HFFc6 (cell line): ENCODE measurements at places on chromosomes 3 and 15. TPM values are rescaled to one million over a fixed set of nuclear protein-coding genes. Genes with fewer than 3 reads are reported as not detected.
A peak's percentile ranks its signal among the peaks of the same experiment; 100 is the strongest.

DNA sequence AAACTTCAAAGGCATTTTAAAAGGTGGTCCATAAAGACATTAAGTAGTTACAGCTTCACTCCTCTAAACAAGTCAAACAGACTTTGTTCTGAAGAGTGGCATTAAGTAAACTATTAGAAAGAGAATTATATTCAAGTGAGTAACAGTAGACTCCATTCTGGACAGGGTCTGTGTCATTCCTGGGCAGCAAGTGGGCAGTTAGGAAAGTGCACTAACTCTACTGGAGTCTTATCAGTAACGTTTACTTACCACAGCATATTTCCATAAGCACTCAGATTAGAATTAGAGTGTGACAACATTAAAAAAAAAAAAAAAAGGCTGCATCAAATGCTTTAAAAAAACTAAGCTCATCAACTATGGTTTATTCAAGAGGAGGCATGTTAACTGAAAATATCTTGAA lies 10.6 kb downstream of the UBR1 start:
- peak overlapping the region; percentile 71 for H3K27ac ChIP-seq
- no peaks in the 10 kb centered on the region for H3K27me3 ChIP-seq
- peaks cover 23% of the 10 kb centered on the region for H3K36me3 ChIP-seq
- peak; percentile 25 for DNase-seq

- H3K27ac ChIP-seq, result peak overlapping the region; percentile 52
- peak overlapping the region; percentile 37 for H3K4me3 ChIP-seq
- no peak for DNase-seq
- H3K4me1 ChIP-seq, result peaks cover 52% of the 10 kb centered on the region
- H3K36me3 ChIP-seq, result no peaks in the 10 kb centered on the region
These were observed 124.3 kb upstream of the SPRED1 start for GRCh38 chr15:38128341-38128781.

DUOX1 gene
- 0.09 to 0.10 TPM in 2 of 3 replicates, not detected in the other for total RNA-seq

- peaks cover 18% of the 10 kb centered on the region for H3K4me1 ChIP-seq
- DNase-seq, result peak; percentile 34
- H3K27me3 ChIP-seq, result peaks cover 4% of the 10 kb centered on the region; the same call in 1 of the 2 replicates
- no peak overlapping the region for H3K4me3 ChIP-seq
These were observed 9.2 kb upstream of the RFC4 start for GRCh38 chr3:186815435-186815834.

UPK1B gene
- total RNA-seq, result 0.20 TPM in 1 of 3 replicates, not detected in the others

DNA sequence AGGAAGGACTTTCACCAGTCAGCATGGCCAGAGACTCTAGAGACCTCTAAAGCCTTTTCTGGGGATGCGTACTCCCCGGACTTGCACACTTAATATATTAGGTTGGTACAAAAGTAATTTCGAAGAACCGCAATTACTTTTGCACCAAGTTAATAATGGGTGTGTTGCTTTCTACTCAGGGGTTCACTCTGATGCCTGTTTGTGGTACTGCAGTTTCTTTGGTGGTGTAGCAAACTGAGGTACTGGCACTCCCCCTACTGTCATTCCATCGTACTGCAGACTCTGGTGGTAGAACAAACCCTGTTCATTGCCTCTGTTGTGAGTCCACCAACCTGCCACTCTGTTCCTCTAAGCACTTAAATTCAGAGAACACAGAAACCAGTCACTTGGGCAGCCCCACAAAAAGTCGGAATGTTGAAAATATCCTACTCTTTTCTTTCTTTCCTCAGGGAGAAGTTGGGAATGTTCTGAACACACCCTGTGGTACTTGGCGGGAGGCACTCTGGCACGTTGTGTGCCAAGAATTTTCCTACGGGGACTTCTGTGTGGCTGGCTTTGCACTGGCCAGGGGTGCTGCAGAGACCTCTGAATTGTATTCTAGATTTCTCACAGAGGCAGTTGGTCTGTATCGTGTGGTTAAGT lies 46.3 kb downstream of the GABRG3 start:
- DNase-seq, result peak; percentile 59
- no peaks in the 10 kb centered on the region for H3K4me1 ChIP-seq
- no peaks in the 10 kb centered on the region for H3K27me3 ChIP-seq
- H3K27ac ChIP-seq, result no peak overlapping the region
- H3K4me3 ChIP-seq, result no peak overlapping the region

DNA sequence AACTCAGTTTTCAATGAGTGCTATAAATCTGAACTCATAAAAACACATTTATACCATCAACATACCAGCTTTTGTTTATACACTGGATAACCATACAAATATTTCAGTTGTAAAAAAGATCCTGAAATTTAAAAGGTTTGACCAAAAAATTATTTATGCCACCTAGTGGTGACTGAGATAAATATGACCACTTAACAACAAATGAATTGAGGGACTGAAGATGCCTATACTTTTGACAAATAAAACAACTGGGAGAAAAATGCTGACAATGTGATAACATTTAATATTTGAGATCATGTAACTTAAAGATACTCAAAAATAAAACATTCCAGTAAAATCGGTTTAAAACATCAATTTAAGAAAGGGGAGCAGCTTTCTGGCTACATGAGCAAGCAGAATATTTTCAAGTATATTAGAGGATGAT lies 30.4 kb downstream of the ATG3 start:
- peak; percentile 31 for DNase-seq
- H3K36me3 ChIP-seq, result peaks cover 9% of the 10 kb centered on the region
- no peaks in the 10 kb centered on the region for H3K4me1 ChIP-seq
- no peak overlapping the region for H3K4me3 ChIP-seq
- H3K27ac ChIP-seq, result no peak overlapping the region

TRIM42 gene
- total RNA-seq, result not detected in 3 replicates

DNA sequence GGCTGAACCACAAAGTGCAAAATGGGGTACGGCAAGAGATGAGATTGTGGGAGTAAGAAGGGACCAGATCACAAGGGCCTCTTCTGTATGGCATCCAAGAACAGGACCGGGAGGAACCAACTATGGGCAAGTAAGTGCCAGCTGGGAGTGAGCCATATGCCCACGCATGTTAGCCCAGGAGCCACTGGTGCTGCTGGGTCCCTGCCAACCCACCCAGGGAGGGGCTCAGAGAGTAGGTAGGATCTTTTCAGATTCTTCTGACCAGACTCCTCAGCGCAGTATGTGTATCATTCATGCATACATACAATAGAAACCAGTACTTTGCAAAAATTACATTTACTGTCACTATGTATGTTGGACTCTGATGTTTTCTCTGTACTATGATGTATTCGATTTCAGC lies 54.0 kb downstream of the RAB11A start:
- H3K27me3 ChIP-seq, result peaks cover 2% of the 10 kb centered on the region
- no peaks in the 10 kb centered on the region for H3K36me3 ChIP-seq
- H3K27ac ChIP-seq, result no peak overlapping the region
- no peaks in the 10 kb centered on the region for H3K4me1 ChIP-seq

DNA sequence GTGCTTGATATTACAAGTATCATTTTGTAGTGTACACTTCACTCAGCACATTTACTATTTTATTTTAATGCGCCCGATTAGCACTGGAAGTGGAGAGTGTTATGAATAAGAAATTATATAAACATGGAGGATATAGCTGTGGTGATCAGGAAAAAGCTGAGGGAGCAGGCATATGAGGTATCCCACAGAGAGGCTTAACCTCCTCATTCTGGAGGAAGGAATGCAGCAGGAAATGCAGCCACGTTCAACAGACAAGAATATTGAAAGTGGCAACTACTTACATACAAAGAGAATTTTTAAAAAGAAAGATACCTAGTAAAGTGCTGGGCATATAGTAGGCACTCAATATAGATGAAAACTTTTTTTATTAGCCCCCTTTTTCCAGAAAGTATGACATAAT lies 166.0 kb upstream of the SATB1 start:
- no peak for DNase-seq
- H3K27me3 ChIP-seq, result no peaks in the 10 kb centered on the region
- no peaks in the 10 kb centered on the region for H3K4me1 ChIP-seq
- no peak overlapping the region for H3K27ac ChIP-seq
- no peak overlapping the region for H3K4me3 ChIP-seq
- H3K36me3 ChIP-seq, result no peaks in the 10 kb centered on the region

- peaks cover 3% of the 10 kb centered on the region for H3K36me3 ChIP-seq
- no peak for DNase-seq
- H3K4me1 ChIP-seq, result no peaks in the 10 kb centered on the region
These were observed 199.5 kb downstream of the GOLGA6L6 start for GRCh38 chr15:20341901-20342600.

DNA sequence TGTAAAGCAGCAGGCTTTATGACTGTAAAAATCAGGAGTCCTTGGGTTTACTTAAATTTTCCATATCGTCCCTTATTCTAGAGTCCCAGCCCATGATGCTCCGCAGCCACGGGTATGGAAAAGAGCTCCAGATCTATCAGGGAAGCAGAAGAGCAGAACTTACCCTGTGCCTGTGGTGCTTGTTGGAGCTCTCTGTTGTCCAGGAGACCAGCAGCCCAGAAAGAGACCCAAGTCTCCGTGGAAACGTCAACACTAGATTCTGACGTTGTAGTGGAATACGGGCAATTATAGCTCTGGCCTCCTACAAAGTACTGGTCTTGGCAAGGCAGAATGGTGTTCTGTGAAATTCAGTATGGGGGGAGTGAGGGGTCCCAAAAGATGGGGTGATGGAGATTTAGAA lies 2.0 kb downstream of the GMNC start:
- H3K4me1 ChIP-seq, result peaks cover 13% of the 10 kb centered on the region; the same call in 1 of the 2 replicates
- no peak overlapping the region for H3K4me3 ChIP-seq
- peaks cover 4% of the 10 kb centered on the region; the same call in 1 of the 2 replicates for H3K27me3 ChIP-seq
- no peaks in the 10 kb centered on the region for H3K36me3 ChIP-seq
- no peak for DNase-seq
- no peak overlapping the region for H3K27ac ChIP-seq

ITIH1 gene
- total RNA-seq, result not detected in 3 replicates

GRCh38 chr15:29308299-29308698 lies 38.7 kb upstream of the NSMCE3 start:
- no peak overlapping the region for H3K27ac ChIP-seq
- peaks cover 13% of the 10 kb centered on the region for H3K27me3 ChIP-seq
- no peak overlapping the region for H3K4me3 ChIP-seq
- no peak for DNase-seq
- no peaks in the 10 kb centered on the region for H3K36me3 ChIP-seq
- peaks cover 26% of the 10 kb centered on the region for H3K4me1 ChIP-seq

GRCh38 chr3:39021029-39021428 lies 30.7 kb downstream of the SCN11A start:
- H3K36me3 ChIP-seq, result no peaks in the 10 kb centered on the region
- H3K27ac ChIP-seq, result no peak overlapping the region
- H3K4me1 ChIP-seq, result no peaks in the 10 kb centered on the region
- no peak overlapping the region for H3K4me3 ChIP-seq
- peaks cover 22% of the 10 kb centered on the region for H3K27me3 ChIP-seq

GRCh38 chr15:34610354-34610753 lies 26.9 kb upstream of the GOLGA8B start:
- H3K36me3 ChIP-seq, result no peaks in the 10 kb centered on the region
- H3K27me3 ChIP-seq, result peaks cover 19% of the 10 kb centered on the region
- peak; percentile 9 for DNase-seq
- no peak overlapping the region for H3K27ac ChIP-seq
- H3K4me1 ChIP-seq, result no peaks in the 10 kb centered on the region; the same call in 1 of the 2 replicates
- H3K4me3 ChIP-seq, result no peak overlapping the region

DNA sequence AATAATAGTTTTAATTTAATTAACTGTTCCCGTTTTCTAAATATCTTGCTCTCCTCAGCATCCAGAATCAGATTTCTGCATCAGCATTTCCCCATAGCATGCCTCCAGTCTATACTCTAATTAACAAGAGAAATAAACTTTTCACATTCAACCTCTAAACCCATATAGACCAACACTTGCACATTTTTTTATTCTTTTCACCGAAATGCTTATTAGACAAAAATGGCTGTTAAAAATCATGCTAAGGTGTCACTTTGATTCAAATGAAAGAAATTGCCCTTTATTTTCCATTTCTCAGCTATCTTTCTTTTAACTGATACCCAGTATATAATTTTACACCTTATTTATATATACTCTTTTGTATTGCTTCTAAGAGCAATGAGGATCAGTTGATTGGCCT lies 1107.1 kb upstream of the EPHA6 start:
- no peaks in the 10 kb centered on the region for H3K27me3 ChIP-seq
- H3K27ac ChIP-seq, result no peak overlapping the region
- H3K4me3 ChIP-seq, result no peak overlapping the region
- no peaks in the 10 kb centered on the region for H3K36me3 ChIP-seq

DNA sequence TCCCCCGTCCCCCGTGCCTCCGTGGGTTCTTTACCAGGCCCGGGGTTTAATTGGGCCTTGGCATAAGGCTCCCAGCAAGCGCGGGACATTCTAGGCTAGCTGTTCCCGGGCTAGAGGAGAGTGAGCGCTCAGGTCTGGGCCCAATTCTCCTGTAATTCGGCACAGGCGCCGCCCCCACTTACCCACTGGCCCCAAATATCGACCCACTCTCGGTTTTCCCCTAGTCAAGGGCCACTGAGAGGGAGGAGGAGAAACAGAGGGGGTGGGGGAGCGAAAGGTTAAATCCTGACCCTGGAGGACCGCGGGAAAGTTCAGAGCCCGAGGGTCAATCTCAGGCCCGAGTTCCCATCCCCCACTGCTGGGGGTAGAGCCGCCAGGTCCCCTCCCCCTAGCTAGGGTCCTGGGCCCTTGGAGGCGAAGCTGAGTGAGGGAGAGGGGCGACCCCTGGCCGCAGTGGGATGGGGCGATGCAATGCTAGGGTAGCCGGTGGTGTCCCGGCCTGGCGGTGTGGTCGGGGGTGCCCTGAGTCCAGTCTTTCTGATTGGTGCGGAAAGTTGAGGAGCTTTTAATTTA lies 8.5 kb upstream of the ONECUT1 start:
- peaks cover 6% of the 10 kb centered on the region for H3K4me1 ChIP-seq
- H3K27me3 ChIP-seq, result peaks cover 84% of the 10 kb centered on the region
- no peak for DNase-seq
- no peak overlapping the region for H3K4me3 ChIP-seq
- H3K27ac ChIP-seq, result no peak overlapping the region
- no peaks in the 10 kb centered on the region for H3K36me3 ChIP-seq

HACL1 gene
- 18.9 to 23.6 TPM (median 21.8 TPM) in 3 replicates for total RNA-seq

DNA sequence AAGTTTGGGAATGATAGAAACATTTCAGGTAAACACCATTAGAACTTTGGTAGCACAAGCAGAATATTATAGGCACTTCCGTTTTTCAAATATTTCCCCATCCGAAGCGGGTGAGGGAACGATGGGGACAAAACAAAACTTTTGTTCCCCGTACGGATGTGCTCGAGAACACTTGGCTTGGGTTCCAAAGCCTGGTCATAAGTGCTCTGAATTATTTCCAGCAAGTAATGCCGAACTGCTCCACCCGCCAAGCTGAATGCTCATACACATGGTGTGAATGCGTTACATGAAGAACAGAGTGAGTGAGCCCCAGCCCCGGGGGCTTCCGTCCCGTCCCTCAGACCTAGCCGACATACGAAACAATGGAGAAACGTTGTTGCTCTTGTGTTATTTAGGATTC lies 438.2 kb upstream of the ARRDC4 start:
- peak overlapping the region; percentile 48 for H3K4me3 ChIP-seq
- H3K27ac ChIP-seq, result no peak overlapping the region
- no peak for DNase-seq
- H3K27me3 ChIP-seq, result peaks cover 1% of the 10 kb centered on the region; the same call in 1 of the 2 replicates
- no peaks in the 10 kb centered on the region for H3K36me3 ChIP-seq

TNK2 gene
- total RNA-seq, result 32.6 to 41.7 TPM (median 39.3 TPM) in 3 replicates
